CD4-positive, alpha-beta memory T cell (primary cell): ENCODE measurements at places on chromosomes 5 and 9. TPM values are rescaled to one million over a fixed set of nuclear protein-coding genes. Genes with fewer than 3 reads are reported as not detected.

The OGN gene
- not detected for total RNA-seq

The PAX5 gene
- total RNA-seq: not detected

The TRMO gene
- total RNA-seq: 59.5 TPM

The ELP1 gene
- 32.3 TPM for total RNA-seq

The CARTPT gene
- total RNA-seq: not detected

The CDH10 gene
- not detected for total RNA-seq

The RASEF gene
- total RNA-seq: not detected

The CD72 gene
- 4.4 TPM for total RNA-seq

The ABLIM3 gene
- total RNA-seq: not detected

DNA sequence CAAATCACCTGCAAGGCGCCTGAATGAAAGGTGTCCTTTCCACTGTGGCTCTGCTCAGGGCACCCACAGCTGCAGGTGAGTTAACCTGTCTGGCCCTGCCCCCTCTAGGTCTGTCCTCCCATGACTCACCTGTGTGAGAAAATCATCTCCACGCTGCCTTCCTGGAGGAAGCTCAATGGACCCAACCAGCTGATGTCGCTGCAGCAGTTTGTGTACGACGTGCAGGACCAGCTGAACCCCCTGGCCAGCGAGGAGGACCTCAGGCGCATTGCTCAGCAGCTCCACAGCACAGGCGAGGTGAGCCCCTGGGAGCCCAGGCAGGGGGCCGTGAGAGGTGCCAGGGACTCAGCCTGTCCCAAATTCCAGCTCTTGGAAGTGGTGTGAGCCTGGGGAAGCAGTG lies 23.0 kb upstream of the CTSL start:
- no peak for DNase-seq
- no peak overlapping the region for H3K4me3 ChIP-seq
- H3K4me1 ChIP-seq: peaks cover 13% of the 10 kb centered on the region
- H3K36me3 ChIP-seq: no peaks in the 10 kb centered on the region
- no peak overlapping the region for H3K27ac ChIP-seq

- H3K27me3 ChIP-seq: no peaks in the 10 kb centered on the region
- no peaks in the 10 kb centered on the region for H3K4me1 ChIP-seq
- DNase-seq: peak; percentile 5
- no peak overlapping the region for H3K27ac ChIP-seq
These were observed 26.9 kb downstream of the ZNF484 start for GRCh38 chr9:92850898-92851297.

DNA sequence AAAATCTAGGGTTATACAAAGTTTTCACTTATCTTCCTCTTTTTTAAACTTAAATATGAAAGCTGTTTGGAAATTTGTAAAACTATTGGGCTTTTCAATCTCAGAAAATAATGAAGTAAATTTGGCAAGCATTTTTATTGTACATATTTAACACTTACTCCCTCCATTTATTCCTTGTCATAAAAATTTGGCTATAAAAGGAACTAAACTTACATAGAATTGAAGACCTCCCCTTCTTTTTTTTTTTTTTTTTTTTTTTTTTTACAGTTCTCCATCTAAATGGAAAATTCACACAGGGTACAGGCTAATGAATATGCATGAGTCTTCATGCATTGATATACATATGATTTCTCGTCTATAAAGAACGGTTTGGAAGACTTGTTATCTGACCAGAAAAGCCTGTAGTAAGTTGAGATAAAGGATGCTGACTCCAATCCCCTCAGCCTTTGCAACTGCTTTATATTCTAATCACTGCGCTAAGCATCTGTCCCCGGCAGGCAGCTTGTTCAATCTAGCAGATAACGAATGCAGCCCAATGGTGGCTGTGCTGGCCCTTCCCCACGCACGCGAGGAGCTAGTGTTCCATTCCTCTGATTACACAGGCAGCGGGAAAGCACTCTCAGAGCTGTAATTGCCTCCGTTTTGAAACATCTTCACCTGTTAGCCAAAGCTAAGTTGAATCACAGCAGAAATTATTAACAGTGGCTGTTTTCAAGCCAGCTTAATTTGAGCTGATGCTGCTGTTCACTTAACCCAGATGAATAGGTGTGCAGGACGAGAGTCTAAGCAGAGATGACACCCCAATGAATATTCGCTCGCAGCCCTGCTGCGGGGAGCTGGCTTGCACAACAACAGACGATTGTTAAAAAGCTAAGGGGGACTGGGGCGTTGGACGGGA lies 453.8 kb upstream of the ZNF608 start:
- no peaks in the 10 kb centered on the region for H3K27me3 ChIP-seq
- H3K4me1 ChIP-seq: no peaks in the 10 kb centered on the region
- no peak for DNase-seq
- H3K4me3 ChIP-seq: no peak overlapping the region

GRCh38 chr5:73067213-73067612 lies 53.2 kb upstream of the TMEM171 start:
- no peak overlapping the region for H3K27ac ChIP-seq
- no peaks in the 10 kb centered on the region for H3K4me1 ChIP-seq
- no peaks in the 10 kb centered on the region for H3K27me3 ChIP-seq
- no peaks in the 10 kb centered on the region for H3K36me3 ChIP-seq
- H3K4me3 ChIP-seq: no peak overlapping the region

- no peaks in the 10 kb centered on the region for H3K36me3 ChIP-seq
- H3K4me3 ChIP-seq: no peak overlapping the region
- H3K27me3 ChIP-seq: no peaks in the 10 kb centered on the region
- H3K27ac ChIP-seq: no peak overlapping the region
- no peak for DNase-seq
- no peaks in the 10 kb centered on the region for H3K4me1 ChIP-seq
These were observed 706.6 kb upstream of the ACO1 start for GRCh38 chr9:31677877-31678276.

GRCh38 chr5:80629281-80629680 lies 25.2 kb upstream of the MSH3 start:
- H3K27me3 ChIP-seq: no peaks in the 10 kb centered on the region
- H3K27ac ChIP-seq: no peak overlapping the region
- H3K4me3 ChIP-seq: no peak overlapping the region
- H3K4me1 ChIP-seq: no peaks in the 10 kb centered on the region
- peaks cover 11% of the 10 kb centered on the region for H3K36me3 ChIP-seq
- no peak for DNase-seq

DNA sequence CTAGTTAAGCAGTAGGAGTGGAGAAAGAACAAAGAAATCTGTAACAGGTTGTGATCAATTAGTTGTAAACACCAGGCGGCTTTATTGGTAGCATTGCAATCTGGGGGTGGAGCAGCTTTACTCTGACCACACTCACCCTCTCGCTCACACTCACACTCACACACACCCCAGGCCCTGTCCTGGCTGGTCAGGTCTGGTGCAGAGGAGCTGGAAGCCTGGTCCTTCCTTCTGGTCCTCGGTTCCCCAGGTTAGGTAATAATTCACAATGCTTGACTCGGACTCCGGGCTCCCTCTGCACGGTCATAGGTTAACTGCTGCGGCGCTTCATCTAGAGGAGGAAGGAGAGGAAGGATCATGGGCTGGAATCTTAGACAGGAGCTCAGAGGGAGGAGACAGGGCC lies 1.6 kb downstream of the CCL19 start:
- H3K27ac ChIP-seq: no peak overlapping the region
- no peaks in the 10 kb centered on the region for H3K36me3 ChIP-seq
- no peaks in the 10 kb centered on the region for H3K4me1 ChIP-seq
- no peaks in the 10 kb centered on the region for H3K27me3 ChIP-seq
- no peak overlapping the region for H3K4me3 ChIP-seq

GRCh38 chr9:85444243-85444642 lies 297.5 kb downstream of the AGTPBP1 start:
- DNase-seq: no peak
- no peak overlapping the region for H3K4me3 ChIP-seq
- no peaks in the 10 kb centered on the region for H3K36me3 ChIP-seq
- H3K27me3 ChIP-seq: no peaks in the 10 kb centered on the region

- H3K4me1 ChIP-seq: no peaks in the 10 kb centered on the region
- H3K4me3 ChIP-seq: no peak overlapping the region
- no peaks in the 10 kb centered on the region for H3K36me3 ChIP-seq
- H3K27me3 ChIP-seq: no peaks in the 10 kb centered on the region
- DNase-seq: no peak
- no peak overlapping the region for H3K27ac ChIP-seq
These were observed 52.4 kb upstream of the PWWP2A start for GRCh38 chr5:160171666-160172065.

- H3K27me3 ChIP-seq: no peaks in the 10 kb centered on the region
- no peaks in the 10 kb centered on the region for H3K36me3 ChIP-seq
- no peak overlapping the region for H3K27ac ChIP-seq
- no peak overlapping the region for H3K4me3 ChIP-seq
- DNase-seq: no peak
These were observed 414.3 kb downstream of the ANXA1 start for GRCh38 chr9:73565833-73566465.

- H3K27ac ChIP-seq: no peak overlapping the region
- no peaks in the 10 kb centered on the region for H3K4me1 ChIP-seq
- H3K27me3 ChIP-seq: peaks cover 25% of the 10 kb centered on the region
- no peak overlapping the region for H3K4me3 ChIP-seq
- no peak for DNase-seq
These were observed 19.5 kb downstream of the BTNL9 start for GRCh38 chr5:181059297-181060230.

GRCh38 chr5:77101298-77101697 lies 14.2 kb upstream of the ZBED3 start:
- no peaks in the 10 kb centered on the region for H3K27me3 ChIP-seq
- no peaks in the 10 kb centered on the region for H3K4me1 ChIP-seq
- H3K4me3 ChIP-seq: no peak overlapping the region
- DNase-seq: no peak

- no peaks in the 10 kb centered on the region for H3K36me3 ChIP-seq
- no peak overlapping the region for H3K27ac ChIP-seq
- DNase-seq: no peak
- H3K4me1 ChIP-seq: no peaks in the 10 kb centered on the region
These were observed 1.6 kb upstream of the BRINP1 start for GRCh38 chr9:119370816-119371215.

- no peaks in the 10 kb centered on the region for H3K36me3 ChIP-seq
- DNase-seq: peak; percentile 52
- no peak overlapping the region for H3K4me3 ChIP-seq
- no peak overlapping the region for H3K27ac ChIP-seq
- H3K4me1 ChIP-seq: no peaks in the 10 kb centered on the region
These were observed 28.5 kb upstream of the PUM3 start for GRCh38 chr9:2872250-2872930.

DNA sequence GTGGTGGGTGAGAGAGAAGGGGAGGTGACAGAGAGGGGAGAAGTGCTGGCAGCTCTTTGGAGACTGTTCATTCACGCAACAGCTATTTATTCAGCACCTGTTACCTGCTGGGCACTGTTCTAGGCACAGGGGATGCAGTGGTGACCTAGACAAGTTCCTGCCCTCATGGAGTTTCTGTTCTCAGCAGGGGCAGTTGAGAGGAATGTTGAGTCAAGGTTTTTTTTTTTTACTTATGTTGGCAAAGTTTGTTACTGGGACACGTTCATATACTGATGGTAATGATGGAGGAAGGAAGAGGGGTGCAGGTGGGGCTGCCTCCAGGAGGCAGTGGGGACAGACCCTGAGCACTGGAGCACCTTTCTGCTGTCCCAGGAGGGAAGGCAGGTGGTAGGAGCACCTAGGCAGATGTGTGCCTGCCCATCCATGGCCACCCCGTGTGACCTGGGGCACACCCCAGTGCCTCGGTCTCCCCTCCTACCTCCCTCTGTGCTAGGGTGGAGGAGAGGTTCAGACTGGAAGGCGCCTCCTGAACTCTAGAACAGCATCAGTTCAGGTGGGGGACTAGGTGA lies 49.4 kb upstream of the SLC25A51 start:
- no peaks in the 10 kb centered on the region for H3K36me3 ChIP-seq
- DNase-seq: no peak
- H3K4me3 ChIP-seq: no peak overlapping the region
- no peak overlapping the region for H3K27ac ChIP-seq

DNA sequence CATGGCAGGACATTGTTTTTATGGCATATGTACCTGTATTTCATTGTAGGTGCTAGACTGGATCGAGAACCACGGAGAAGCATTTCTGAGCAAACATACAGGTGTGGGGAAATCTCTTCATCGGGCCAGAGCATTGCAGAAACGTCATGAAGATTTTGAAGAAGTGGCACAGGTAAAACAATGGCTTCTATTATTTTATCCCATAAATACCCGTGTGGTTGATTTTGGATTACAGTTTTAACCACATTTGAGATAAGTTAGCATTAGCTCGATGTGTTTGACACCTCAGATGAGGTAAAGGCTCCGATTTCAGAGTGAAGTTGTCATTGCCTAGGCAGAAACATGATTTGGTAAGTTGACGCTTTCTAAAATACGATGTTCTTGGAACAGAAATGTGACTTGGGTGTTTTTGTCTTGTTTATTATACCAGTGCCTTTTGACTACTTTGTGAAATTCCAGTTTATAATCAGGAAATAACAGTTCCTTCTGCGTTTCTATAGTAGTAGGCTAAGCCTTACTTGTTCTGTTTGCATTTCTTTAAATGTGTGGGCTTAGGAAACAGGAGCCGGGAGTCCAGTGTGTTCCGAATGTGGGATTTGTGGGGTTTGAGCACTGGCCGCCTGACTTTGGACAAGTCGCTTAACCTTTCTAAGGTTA lies 187.7 kb downstream of the TRIO start:
- H3K4me1 ChIP-seq: no peaks in the 10 kb centered on the region
- no peaks in the 10 kb centered on the region for H3K27me3 ChIP-seq
- H3K36me3 ChIP-seq: no peaks in the 10 kb centered on the region

GRCh38 chr9:106025453-106025852 lies 331.1 kb downstream of the TMEM38B start:
- no peaks in the 10 kb centered on the region for H3K36me3 ChIP-seq
- no peak overlapping the region for H3K4me3 ChIP-seq
- no peaks in the 10 kb centered on the region for H3K27me3 ChIP-seq
- no peaks in the 10 kb centered on the region for H3K4me1 ChIP-seq
- no peak overlapping the region for H3K27ac ChIP-seq
- DNase-seq: no peak
